Tibial nerve (tissue), 4 donors: ENCODE measurements at places on chromosomes 3 and 15.

DNA sequence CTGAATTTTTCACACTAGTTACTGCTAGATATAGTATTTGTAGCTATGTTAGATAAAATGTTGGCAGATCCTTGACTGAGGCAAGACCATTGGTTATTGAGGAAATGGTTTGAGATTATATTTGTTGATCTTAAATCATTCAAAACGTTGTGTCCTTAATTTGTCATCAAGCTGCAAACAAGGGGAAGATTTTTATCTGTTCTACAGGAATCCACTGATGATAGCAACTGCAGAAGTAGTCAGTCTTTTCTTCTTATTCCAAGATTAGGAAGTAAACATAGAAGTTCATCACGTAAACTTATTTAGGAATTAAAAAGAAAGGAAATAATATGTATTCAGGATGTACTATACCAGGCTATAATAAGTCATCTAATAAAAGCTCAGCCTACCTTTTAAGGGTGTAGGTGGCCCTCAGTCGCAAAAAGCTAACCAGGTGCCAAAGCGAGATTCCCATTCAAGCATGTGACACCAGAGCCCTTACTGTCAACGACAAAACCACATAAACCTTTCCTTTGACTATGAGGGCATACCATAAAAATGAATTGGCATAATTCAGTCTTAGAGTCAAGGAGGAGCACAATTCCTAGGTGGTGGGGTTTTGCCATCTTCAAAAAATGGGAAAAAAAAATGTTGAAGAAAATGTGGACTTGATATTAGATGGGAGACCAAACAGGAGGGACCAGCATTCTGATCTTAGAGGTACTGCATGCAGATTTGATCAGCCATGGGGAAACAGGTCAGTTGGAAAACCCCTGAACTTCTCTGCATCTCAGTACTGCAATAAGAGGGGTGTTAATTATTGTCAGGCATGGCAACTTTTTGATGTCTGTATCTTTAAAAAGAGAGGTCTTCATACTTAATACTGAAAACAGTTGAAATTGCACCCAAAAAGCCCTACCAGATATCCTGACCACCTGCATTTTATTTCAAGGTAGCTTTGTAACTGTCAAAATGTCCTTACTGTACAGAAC is 212.5 kb upstream of the UBE2E1 start:
- DNase-seq: no peak

- DNase-seq: no peak
Measured at GRCh38 chr15:96217983-96218382, 112.5 kb upstream of the NR2F2 start.

- no peak for DNase-seq
Measured at GRCh38 chr3:142120707-142121106, 28.6 kb downstream of the TFDP2 start.

DNA sequence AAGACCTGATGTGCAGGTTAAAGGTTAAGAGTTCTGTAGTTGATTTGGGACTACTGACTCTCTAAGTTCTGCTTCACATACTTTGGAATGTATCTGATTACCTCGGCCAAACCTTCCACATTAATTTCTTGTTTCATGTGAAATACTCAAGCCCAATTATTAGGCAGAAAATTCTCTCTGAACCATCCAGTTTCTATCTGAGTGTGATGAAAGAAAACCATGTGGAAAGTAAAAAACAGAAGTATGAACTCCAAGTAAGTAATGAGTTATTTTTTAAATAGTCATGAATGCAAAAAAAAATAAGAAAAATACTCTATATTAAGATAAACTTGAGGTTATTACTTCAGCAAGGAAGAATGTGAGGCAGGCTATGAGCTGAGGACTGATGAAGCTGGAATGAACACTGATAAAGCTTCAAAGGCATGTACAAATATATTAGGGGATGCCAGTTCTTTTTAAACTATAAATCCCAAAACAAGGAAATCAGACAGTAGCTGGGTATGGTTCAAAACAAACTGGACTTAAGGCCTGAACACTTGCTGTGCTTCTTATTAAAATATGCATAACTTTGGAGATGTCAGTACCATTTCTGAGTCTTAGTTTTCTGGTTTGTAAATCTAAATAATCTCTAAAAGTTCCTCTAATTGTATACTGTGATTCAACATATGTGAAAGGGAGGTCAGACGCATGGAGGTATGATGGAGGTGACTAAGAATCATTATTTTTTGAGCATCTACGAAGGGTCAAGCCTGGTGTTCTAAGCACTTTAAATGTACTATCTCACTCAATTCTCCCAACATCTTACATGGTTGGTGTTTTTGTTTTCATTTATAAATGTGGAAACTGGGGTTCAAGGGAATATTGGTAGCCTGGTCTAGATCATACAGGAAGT is 59.6 kb downstream of the COL6A6 start:
- no peak for DNase-seq

DNA sequence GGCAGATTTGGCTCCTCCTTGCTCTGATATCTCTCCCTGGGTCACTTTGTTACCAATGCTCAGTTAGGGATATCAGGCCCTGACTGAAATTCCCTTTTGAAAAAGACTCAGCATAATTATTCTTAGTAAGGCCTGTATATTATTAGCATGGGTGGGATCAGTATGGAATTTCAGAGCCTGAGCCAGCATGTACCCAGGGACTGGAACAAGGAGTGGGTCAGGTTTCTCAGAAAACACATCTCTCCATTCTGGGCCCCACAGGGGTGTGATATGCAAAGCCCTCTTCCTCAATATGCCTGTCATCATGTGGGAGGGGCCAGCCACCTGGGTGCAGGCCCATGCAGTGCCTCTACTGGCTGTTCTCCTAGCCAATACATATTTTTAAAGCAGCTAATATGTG is 423.2 kb downstream of the EPHB1 start:
- no peak for DNase-seq
